ENCODE measurements at places on chromosomes 16 and 17.
A peak's percentile ranks its signal among the peaks of the same experiment; 100 is the strongest.

DNA sequence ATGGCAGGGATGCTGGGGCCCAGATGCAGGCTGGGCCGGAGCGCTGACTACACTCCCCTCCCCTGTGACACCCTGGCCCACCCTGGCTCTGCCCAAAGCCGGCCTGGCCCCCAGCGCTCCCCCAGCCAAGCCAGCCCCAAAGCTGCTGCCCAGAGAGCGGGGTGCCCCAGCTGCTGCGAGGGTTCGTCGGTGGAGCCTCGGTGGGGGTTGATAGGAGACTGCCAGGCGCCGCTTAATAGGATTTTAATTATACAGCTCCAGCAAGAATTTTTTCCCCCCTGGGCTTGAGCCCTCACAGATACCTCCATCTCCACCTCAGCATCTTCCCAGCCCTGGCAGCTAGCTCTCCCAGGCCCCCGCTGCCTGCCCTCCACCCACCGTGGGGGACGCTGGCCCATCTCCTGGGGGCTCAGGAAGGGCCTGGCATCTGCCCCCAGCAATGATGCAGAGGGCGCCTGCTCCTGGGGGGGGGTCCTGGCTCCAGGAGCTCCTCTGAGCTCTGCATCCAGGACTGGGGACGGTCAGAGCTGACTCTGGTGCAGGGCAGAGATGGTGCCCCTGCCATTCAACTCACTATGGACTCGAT is 36.8 kb upstream of the DLX4 start:
- DNase-seq, result no peak

GRCh38 chr17:56978441-56979090 is 635 bp downstream of the SCPEP1 start:
- no peak for DNase-seq

- DNase-seq, result peak; percentile 46
Observed at GRCh38 chr17:12536472-12536871, 129.2 kb upstream of the MYOCD start.

DNA sequence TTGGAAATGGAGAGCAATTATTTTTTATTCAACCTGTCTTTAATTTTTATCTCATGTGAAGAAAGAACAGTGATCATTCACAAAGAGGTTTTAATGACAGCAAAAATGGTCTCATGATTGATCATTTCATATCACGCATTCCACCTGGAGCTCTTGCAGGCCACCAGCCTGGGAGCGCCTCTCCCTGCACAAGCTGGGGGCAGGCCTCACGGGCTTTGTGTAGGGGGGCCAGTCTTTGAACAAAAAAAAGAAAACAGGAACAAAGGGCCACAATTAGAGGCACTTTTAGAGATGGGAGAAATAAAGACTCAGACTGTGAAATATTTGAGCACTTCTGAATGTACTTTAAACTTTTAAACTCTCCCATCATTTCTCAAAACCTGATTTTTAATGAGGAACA is 232.9 kb downstream of the CHD9NB start:
- no peak for DNase-seq

DNA sequence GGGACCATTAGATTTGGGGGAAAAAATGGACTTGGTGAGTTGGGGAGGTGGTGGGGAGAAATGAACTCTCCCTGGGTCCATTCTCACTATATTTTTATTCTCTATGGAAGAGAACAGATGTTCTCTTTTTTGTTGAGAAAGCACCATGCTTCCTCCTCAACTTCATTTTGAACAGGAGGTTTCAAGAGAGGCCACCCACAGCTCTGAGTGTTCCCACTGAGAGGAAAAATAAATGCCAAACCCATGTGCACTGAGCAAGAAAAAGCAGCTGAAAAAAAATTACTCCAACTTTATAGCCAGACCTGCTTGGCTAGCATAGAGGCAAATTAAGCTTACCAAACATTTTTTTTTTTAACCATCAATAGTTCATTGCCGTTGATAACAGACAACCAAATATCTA is 883.6 kb downstream of the KCNJ2 start:
- no peak for DNase-seq

- DNase-seq, result peak; percentile 72
Observed at GRCh38 chr17:8552577-8553320, 77.8 kb downstream of the MYH10 start.

DNA sequence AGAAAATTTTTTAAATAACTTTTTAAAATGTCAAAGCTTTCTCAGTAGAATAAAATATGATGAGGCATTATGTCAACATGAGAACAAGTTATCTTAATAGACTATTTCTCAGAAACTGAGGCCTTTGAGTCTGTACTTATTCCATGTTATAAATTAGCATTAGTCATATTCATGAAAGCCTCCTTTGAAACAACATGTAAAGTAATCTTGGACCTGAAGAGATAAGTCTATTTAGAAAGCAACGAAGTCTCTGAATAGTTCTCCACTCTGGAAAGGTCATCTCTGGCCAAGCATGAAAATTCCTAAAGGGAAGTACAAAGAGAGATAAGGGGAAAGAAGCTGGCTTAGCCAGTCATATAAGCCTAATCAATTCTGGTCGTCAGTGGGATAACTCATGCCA is 150.8 kb downstream of the CYB561 start:
- no peak for DNase-seq

GRCh38 chr17:2025622-2026309 is 632 bp upstream of the RTN4RL1 start:
- no peak for DNase-seq

- DNase-seq, result no peak
Observed at GRCh38 chr17:8041979-8042378, 3.1 kb downstream of the ALOX15B start.

DNA sequence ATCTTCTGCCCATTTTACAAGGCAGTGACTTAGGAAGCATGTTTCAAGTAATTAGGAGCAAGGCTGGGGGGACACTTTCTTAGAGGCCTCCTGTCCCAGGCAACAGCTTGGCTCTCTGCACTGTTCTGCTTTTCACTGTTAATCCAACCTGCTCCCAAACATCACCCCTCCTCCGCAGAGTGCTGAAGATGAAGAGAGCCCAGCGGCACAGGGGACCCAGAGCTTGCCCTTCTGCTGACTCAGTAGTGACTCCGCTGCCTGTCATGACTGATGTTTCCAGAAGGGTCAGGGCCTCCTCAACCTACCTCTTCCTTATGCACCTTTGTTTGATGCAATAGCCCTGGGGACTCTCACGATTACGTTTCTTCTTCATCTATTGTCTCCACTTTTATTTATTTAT is 38.9 kb upstream of the NDRG4 start:
- peak; percentile 20 for DNase-seq

GRCh38 chr16:31265329-31266245 is 5.8 kb downstream of the ITGAM start:
- DNase-seq, result peak; percentile 48

GRCh38 chr17:73508057-73508930 is 136.0 kb downstream of the SDK2 start:
- no peak for DNase-seq

DNA sequence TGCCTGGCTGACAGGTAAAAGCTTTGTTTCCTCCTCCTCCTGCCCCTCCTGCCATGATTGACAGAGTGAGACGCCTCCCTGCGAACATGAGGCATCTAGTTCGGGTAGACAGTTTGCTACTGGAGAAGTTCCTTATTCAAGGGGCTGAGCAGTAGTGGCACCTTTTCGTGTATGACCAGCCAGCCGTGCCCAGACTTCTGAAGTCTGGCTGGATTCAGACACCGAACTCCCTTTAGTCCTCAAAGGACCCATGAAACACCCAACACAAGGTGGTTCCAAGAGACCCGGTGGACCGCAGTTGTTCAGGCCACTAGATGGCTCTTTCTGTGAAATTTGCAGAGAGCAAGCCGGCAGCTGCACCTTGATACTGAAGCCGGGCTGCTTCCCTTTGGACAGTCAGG is 192.8 kb downstream of the XYLT1 start:
- no peak for DNase-seq

- no peak for DNase-seq
Observed at GRCh38 chr16:50679676-50680555, 1.2 kb downstream of the SNX20 start.

- no peak for DNase-seq
Observed at GRCh38 chr17:64138441-64138840, 8.5 kb upstream of the ERN1 start.

DNA sequence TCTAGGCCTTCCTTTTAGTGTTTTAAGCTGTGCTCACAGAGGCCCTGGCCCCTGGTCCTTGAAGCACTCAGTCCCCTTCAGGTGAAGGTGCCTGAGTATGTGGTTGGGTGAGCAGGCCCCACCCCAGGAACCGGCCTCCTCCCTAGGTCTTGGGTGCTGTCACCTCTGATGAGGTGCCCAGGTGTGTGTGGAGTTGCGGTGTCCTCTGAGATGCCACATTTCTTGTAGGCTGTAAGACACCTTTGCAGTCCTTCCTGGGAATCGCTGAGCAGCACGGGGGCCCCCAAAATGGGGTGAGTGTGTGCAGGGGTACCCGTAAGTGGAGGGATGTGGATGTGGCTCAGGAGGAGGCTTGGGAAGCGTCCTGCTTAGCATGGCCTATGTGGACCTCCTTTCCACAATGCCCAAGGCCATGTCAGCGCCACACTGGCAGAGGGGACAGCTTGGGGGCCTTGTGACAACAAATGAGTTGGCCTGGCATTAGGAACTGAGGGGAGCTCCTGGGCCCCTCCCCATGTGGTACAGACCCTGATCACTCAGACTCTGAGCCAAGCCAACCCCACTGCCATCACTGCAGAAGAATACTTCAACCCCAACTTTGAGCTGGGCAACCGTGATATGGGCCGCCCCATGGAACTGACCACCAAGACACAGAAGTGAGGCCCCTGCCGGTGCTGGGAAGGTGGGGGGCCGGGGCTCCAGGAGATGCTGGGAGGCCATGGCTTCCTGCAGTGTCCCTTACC is 11.2 kb downstream of the CORO6 start:
- no peak for DNase-seq

GRCh38 chr16:17273142-17273561 is 197.6 kb downstream of the XYLT1 start:
- DNase-seq, result peak; percentile 75

GRCh38 chr16:89686520-89687091 is at the start of gene CDK10:
Gene CDK10 (plus strand): TSS chr16:89686689. CDS start chr16:89686711, 22 bp downstream.
- DNase-seq, result no peak

- no peak for DNase-seq
Observed at GRCh38 chr16:57623251-57624043, 5.0 kb upstream of the ADGRG1 start.

DNA sequence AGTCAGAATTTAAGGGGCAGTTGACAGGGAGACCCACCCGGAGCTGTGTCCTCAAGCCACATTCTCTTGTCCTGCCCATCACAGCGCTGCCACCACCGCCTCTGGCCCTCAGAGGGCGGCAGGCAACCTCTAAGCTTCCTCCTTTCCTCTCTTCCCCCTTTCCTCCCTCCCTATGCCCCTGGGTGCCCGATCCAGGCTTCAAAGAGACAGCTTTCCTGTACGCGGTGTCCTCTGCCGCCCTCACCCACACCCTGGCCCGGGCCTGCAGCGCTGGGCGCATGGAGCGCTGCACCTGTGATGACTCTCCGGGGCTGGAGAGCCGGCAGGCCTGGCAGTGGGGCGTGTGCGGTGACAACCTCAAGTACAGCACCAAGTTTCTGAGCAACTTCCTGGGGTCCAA is 23.5 kb downstream of the WNT9B start:
- DNase-seq, result no peak

GRCh38 chr17:56740481-56740880 is 93.2 kb downstream of the C17orf67 start:
- DNase-seq, result no peak

DNA sequence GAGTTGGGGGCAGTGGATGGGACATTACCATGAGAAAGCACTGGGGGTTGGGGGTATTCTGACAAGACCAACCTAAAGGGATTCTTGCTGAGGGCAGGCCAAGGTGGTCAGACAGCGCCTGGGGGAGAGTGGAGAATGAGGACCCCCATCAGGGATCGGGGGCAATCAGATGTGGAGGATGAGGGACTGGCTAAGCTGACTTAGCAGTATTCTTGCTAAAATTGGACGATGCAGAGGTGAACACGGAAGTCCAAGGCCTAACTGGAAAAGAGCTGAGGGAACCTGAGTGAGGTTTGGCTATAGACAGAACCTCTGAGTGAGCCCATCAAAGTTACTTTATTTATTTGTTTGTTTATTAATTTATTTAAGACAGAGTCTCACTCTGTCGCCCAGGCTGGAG is 9.2 kb downstream of the QPRT start:
- no peak for DNase-seq

DNA sequence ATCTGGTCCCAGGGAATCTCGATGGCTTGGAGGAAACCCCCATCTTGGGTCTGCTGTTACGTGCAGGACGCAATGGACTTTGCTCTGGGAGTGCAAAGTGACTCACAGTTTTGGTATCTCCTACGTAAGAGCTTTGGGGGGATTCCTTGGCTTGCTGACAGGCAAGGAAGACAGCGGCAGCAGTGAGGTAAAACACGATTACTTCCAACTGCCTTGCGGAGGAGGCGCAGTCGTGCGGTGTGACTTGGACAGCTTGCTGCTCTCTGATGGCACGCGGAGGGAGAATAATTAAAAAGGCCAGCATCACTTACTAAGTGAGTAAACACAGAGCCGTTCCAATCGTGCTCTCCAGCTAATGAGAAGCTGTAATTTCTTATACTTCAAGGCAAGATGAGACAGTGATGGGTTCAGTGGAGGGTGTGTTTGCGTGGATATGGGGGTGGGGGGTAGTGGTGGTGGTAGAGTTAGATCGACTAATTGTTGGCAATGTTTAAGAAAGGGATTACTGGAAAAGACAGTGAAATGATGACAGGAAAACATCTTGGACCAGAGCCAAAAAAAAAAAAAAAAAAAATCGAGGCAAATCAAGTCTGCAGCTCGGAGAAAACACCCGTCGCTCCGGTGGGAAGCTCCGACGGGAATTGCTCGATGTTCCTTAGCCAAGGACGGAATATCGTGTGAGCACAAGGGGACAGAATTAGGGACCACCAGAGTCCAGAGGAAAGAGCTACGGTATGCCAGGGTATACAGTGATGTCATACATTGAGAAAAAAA is 184.8 kb upstream of the ZFHX3 start:
- no peak for DNase-seq

GRCh38 chr17:59400858-59401257 is 69.4 kb downstream of the YPEL2 start:
- no peak for DNase-seq

GRCh38 chr16:55506708-55507107 is 2.2 kb upstream of the LPCAT2 start:
- DNase-seq, result no peak

- no peak for DNase-seq
Observed at GRCh38 chr16:11264155-11264832, 4.8 kb downstream of the TNP2 start.

DNA sequence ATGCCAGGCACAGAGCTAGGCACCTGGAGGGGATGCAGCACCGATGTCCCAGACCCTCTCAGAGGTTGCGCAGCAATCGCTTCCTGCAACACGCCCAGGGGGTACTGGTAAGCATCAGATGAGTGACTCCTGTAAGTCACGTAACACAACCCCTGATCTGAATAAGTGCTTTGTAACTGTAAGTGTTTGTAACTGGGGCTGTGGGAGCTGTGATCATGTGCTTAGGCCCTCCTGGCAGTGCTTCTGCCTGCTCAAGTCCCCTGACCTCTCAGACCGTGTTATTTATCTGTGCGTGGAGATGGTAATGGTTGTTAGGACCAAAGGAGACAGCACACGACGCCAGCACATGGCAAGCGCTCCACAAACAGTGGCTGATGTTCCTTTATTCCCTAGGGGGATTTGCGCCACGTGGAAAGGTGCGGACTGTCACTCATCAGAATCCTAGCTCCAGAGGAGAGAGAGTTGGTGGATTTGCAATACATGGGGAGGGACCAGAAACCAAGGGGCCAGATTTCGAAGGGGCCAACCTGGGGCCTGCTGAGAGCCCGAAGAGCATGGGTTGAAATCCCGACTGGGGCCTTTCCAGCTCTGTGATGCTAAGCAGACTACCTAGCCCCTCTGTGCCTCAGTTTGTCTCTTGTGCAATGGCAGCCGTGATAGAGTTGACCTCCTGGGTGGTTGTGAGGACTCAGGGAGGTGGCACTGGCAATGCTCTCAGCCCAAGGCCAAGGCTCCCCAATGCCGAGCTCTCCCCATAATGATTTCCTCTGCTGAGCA is 151.8 kb downstream of the IRF8 start:
- no peak for DNase-seq
